ENCODE measurements at places on chromosomes 2 and 18.

DNA sequence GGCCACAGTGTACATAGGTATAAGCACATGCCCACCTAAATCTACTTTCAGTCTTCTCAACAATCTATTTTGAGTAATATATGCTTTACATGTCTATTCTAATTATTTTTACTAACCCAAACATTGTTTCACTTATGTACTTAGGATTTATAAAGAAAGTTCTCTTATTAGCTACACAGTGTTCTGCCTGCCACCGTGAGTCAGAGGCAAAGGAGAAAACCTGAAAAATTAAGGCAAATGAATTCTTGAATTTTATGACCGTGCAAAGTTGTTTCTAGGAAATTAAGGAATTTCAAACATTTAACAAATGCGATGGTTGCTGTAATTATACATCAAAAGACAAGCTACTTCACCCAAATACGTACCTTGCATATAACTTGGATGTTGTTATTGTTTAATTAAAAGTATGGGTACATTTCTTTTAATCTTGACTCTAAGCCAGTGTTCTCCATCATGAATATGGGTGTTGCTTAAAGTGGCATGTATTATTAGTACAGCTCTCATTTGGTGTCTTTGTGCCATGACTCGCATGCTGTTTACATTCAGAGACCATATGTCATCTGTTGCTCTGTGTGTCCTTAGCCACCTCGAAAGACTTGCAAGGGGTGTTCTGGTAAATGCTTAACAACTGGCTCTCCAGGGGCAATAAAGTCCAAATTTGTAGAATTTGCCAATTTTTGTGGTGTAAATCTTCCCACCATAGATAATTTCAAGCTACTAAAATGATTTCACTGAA, 154.3 kb upstream of the FN1 start:
- no peak for DNase-seq

DNA sequence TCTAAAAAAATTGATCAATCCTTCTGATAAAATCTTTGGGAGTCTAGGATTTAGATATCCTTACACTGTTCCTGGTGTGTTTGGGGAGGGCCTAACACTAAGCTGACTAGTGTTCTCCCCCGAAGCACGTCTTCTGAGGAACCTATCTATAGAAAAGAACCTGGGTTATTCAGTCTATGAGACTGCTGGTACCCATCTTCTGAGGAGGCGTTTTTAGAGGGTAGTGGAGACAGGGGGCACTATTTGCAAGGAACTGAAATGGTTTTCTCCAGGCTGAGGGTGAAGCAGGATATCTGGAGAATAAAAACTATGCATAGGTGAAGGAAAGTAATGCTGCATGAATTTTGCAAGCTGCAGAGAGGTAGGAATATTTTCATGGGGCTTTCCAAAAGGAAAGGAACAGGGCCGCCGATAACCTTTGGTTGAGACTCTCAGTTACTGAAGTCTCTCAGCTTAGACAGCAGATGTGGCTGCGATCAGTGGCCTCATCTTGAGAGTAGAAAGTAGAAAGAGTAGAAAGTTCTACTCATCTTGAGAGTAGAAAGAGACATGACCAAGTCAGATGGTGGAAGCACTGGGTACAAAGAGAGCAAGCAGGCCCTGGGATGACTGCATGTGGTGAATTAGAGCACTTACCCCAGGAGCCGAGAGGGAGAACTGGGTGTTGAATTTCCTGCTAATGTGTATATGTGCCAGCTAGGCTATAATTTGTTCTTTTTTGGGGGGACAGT, 31.8 kb upstream of the KCNE4 start:
- DNase-seq: no peak

- DNase-seq: no peak
These were observed 904.8 kb upstream of the CHAC2 start for GRCh38 chr2:52862801-52863200.

- DNase-seq: no peak
These were observed 59.1 kb downstream of the ODC1 start for GRCh38 chr2:10388954-10389560.

DNA sequence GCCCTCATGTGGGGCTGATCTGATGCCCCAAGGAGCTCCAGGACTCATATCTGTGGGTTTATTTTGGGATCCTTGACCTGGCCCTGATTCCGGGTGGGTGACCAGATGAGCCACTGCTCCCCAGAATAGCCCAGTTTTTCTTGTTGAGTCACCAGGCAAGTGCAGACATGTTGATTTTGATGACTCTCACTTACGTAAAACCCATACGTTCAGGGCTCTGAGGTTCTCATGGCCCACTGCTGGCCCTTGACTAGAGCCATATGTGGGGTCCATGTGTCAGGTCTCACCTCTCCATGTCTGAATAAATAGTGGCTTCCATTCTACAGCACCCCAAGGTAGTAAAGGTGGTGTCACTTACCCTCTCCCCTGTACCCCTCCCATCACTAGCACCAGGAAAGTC, 41.9 kb downstream of the CDC42EP3 start:
- no peak for DNase-seq

DNA sequence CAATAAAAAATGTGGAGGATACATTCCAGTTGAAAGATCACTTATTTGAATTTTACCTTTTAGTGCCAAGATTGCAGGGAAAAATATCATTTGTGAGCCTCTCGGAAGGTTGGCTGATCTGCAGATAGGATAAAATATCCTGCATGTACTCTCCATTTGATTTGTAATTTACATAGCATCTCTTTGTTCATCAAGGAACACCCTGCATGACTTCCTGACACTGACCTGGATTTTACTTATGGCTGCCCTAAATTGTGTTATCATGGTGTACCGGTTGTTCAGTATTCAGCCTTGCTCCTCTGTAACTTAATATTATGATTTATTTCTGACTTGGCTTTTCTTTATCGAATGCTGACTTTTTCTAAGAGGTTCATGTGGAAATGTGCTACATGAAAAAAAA, 226.4 kb downstream of the PIK3C3 start:
- DNase-seq: no peak

GRCh38 chr2:22124003-22124402, 1000.2 kb downstream of the TDRD15 start:
- DNase-seq: no peak

- no peak for DNase-seq
These were observed 2.7 kb downstream of the ABHD1 start for GRCh38 chr2:27126252-27126710.

DNA sequence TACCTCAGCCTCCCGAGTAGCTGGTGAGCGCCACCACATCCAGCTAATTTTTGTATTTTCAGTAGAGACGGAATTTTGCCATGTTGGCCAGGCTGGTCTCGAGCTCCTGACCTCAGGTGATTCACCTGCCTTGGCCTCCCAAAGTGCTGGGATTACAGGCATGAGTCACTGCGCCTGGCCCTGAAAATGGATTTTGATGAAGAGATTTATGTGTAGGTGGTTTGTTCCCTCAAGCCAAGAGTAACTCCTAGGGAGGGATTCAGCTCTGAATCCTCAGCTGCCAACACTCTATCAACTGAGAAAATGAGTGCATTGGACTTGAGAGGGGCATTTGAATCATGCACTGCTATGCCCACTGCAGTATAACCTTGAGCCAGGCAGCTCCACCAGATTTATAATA, 17.5 kb upstream of the LIPG start:
- no peak for DNase-seq
